ENCODE measurements at places on chromosomes 11 and 22. TPM values are rescaled to one million over a fixed set of nuclear protein-coding genes. Genes with fewer than 3 reads are reported as not detected.

DNA sequence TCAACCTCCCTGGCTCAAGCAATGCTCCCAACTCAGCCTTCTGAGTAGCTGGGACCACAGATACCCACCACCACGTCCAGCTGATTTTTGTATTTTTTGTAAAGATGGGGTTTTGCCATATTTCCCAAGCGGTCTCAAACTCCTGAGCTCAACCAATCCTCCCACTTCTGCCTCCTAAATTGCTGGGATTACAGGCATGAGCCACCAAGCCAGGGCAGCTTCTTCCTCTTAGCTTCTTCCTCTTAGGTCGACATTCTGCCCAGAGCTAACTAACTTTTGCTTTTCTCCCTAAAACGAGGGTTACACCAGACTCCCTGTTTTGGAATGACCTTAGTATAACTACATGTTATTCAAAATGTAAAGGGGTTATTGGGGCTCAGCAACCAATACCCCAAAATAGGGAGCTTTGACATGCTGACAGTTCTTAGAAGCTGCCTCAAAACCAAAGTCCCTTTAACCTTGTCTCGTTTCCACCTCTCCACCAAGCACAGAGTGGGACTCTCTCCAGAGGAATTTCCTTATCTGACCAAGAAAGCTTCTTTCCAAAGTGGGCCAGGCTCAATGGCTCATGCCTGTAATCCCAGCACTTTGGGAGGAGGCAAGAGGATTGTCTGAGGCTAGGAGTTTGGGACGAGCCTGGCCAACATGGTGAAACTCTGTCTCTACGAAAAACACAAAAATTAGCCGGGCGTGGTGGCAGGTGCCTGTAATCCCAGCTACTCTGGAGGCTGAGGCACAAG, 7.0 kb downstream of the HPS5 start:
- DNase-seq: no peak

- DNase-seq: no peak
These were observed 99.8 kb downstream of the ZBTB16 start for GRCh38 chr11:114159320-114159719.

- no peak for DNase-seq
These were observed 66.2 kb upstream of the POU2AF2 start for GRCh38 chr11:111179184-111179910.

GRCh38 chr11:71340086-71340606, 87.8 kb upstream of the SHANK2 start:
- no peak for DNase-seq

RTCB gene
- 119 TPM for polyA plus RNA-seq

DNA sequence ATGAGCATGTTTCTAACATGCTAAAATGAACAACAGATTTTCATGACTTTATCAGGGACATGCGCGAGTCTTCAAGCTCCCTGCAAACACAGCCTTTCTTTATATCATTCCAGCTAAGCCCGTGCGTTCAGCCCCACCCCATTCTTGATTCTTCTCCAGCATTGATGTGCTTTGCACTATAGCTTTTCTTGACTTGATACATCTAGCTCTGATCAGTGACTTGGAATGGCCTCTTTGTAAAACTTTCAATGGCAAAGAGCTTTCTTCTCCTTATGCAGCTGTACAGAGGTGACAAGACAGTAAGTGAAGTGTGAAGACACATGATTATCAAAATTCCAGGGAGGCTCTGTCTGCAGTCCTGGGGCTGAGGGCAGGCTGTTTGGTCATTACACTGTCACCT, 561.0 kb downstream of the OPCML start:
- DNase-seq: no peak

CLTCL1 gene
- 14.0 TPM for polyA plus RNA-seq

DNA sequence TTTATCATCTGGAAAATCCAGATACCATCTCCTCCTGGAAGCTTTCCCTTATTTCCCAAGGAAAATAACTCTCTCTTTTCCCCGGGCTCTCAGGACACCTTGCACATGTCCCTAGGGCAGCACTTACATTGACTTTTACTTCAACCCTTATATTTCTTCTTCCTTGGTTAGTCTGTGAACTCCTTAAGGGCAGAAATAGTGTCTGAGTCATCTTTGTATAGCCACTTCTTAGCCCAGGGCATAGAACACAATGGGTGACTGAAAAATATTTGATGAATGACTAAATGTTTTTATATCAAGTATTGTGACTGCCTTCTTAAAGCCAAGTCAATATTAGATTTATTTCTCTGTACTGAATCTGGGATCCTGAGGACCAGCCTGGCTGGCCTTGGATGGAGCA, 45.4 kb upstream of the MYOD1 start:
- DNase-seq: no peak

DNA sequence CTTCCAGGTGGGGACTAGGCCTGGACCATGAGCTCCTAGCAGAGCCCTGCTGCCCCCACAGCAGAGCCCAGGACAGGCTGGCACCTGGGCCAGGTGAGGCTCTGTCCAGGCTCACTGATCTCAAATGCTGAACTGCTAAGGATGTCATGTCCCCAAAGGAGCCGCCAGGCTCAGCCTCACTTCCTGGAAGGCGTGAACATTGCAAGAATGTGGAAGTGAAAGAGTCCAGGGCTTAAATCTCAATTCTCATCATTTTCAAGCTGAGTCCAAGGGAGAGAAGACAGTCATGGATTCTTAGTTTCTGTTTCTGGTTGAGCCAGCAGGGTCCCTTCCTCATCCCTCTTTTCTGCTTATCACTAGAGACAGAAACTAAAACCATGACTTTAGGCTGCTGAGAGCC, 5.0 kb downstream of the ASCL2 start:
- no peak for DNase-seq
